D341Med (cell line): ENCODE measurements at places on chromosomes 3 and 15.

DNA sequence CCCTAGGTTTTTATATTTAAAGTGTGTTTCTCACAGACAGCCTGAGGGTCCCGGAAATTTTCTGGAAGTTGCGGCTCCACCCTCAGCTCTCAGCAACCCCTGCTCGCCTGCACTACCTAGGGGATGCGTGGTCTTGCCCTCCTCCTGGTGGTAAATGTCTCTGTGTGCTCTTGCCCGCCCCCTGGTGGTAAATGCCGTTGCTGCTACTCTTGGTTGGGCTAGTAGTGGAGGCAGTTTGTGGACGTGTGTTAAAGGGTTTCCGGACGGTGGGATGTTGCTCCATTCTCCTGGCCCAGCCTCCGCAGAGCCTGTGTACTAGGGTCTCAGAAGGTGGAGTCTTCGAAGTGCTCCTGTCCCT, 27.4 kb downstream of the STOML1 start:
- peak; percentile 89 for DNase-seq

DNA sequence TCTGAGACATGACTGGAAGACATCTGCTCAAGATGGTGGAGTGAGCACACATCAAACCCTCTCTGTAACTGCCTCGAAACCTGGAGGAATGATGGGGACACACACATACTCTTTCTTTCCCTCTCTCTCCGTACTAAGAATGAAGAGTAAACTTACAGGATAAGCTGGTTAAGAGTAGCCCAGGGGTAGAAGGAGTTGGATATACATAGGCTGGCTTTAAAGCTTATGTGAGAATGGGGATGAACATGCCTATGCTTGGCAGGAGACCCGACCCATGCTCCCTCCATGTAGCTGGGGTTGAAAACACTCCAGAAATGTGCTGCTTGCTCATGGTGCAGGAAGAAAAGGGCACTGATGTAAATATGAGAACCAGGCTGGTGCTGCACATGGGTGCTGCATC, 68.9 kb downstream of the IL20RB start:
- no peak for DNase-seq

- no peak for DNase-seq
These were observed 91.4 kb upstream of the NLGN1 start for GRCh38 chr3:173306110-173306509.

GRCh38 chr3:136772709-136773108, 20.5 kb upstream of the STAG1 start:
- DNase-seq, result no peak

- DNase-seq, result no peak
These were observed 38.7 kb downstream of the SEMA3G start for GRCh38 chr3:52406231-52406661.

- DNase-seq, result no peak
These were observed 116.7 kb upstream of the PROK2 start for GRCh38 chr3:71901645-71902044.
